Endodermal cell (in vitro differentiated cells): ENCODE measurements at places on chromosomes 1 and 21. TPM values are rescaled to one million over a fixed set of nuclear protein-coding genes. Genes with fewer than 3 reads are reported as not detected.

EFNA4 gene
- total RNA-seq: 15.0 to 49.6 TPM (median 17.9 TPM) in 3 replicates

VTCN1 gene
- total RNA-seq: not detected in 3 replicates

LCE2A gene
- not detected in 2 replicates for total RNA-seq

DNA sequence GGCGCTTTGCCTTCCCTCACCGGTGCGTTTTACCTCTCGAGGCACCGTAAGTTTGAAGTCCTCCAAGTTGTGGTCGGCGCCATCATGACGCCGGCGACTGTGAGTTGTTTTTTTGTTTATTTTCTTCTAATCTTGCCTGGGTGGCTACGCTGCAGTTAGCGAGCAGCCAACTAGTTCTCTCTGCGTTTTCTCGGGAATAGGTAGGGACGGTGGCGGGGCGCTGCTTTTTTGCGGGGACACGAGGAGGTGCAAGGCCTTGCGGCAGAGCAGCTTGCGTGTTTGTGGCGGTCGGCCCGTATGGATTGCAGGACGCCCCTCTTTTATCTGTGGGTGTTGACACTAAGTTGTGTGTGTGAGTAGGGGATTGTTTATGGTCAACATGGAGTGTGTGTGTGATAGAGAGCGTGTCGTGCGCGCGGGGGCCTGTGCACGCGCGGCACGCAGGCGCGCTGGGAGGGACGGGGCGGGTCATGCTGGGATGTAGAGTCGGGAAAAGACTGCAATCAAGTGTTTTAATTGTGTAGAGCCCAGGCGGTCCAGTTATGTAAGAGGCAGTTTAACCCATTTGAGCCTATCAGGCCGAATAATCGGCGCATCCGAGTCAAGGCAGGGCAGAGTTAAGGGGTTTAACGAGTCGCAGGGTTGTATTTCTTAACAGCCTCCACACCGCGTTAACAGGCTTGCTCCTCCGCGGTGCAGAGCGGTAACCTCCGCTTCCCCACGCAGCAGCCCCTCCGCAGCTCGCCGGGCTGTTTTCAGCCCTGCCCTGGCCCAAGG is 1.2 kb upstream of the NEGR1 start:
- peaks cover 48% of the 10 kb centered on the region for H3K27me3 ChIP-seq
- peak; percentile 78 for DNase-seq
- no peaks in the 10 kb centered on the region for H3K4me1 ChIP-seq
- H3K4me3 ChIP-seq: peak overlapping the region; percentile 95

ASCL5 gene
- 0.56 to 1.2 TPM (median 1.2 TPM) in 3 replicates for total RNA-seq

- peaks cover 46% of the 10 kb centered on the region for H3K36me3 ChIP-seq
- H3K27me3 ChIP-seq: no peaks in the 10 kb centered on the region
- peaks cover 27% of the 10 kb centered on the region for H3K4me1 ChIP-seq
- H3K27ac ChIP-seq: no peak overlapping the region
Observed at GRCh38 chr1:223815865-223816264, 29.9 kb downstream of the TP53BP2 start.

DNA sequence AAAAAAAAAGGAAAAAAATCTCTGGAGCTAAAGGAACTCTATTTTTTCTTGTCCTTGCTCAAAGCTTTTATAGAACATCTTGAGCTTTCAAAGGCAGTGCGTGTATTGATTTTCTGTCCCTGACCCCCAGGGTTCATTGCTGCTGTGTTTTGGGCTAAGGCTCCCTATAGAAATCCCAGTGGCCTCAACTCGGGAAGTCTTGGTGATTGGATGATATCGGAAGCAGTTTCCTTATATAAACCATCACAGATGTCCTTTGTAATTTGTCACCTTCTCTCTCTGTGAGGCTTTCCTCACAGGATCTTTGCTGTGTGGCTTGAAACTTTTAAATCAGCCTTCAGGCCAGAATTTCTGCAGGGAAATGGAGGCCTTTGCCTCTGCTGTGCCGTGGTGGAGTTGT is 397.7 kb downstream of the RPS6KC1 start:
- DNase-seq: no peak
- H3K27me3 ChIP-seq: no peaks in the 10 kb centered on the region
- peaks cover 13% of the 10 kb centered on the region for H3K4me1 ChIP-seq
- no peaks in the 10 kb centered on the region for H3K36me3 ChIP-seq
- no peak overlapping the region for H3K27ac ChIP-seq
- no peak overlapping the region for H3K4me3 ChIP-seq

GRCh38 chr21:39012326-39013230 is 170.7 kb downstream of the PSMG1 start:
- H3K4me1 ChIP-seq: no peaks in the 10 kb centered on the region
- H3K36me3 ChIP-seq: no peaks in the 10 kb centered on the region
- no peaks in the 10 kb centered on the region for H3K27me3 ChIP-seq
- no peak overlapping the region for H3K27ac ChIP-seq

GRCh38 chr1:115539061-115539460 is 102.7 kb upstream of the VANGL1 start:
- no peaks in the 10 kb centered on the region for H3K36me3 ChIP-seq
- H3K27ac ChIP-seq: no peak overlapping the region
- H3K27me3 ChIP-seq: no peaks in the 10 kb centered on the region

DNA sequence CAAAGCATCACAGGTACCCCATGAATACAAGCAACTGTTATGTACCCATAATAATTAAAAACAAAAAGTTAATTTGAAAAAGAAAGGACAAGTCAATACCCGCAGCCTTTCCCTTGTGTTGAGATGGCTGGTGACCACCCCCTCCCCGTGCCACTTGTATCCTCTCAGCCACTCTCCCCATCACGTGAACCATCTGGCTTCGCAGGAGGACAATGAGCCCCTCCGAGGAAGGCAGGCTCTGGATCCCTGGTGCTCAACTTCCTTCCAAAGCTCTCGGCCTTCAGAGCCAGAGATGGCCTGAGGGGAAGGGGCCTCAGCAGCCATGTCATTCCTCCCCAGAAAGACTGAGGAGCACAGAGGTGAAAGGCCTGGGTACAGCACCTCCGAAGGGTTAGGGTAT is 120.4 kb upstream of the RAB4A start:
- H3K27me3 ChIP-seq: peaks cover 37% of the 10 kb centered on the region
- no peak overlapping the region for H3K27ac ChIP-seq
- no peaks in the 10 kb centered on the region for H3K36me3 ChIP-seq
- H3K4me3 ChIP-seq: no peak overlapping the region

GRCh38 chr1:38741341-38741740 is 118.2 kb downstream of the RRAGC start:
- H3K4me1 ChIP-seq: no peaks in the 10 kb centered on the region
- DNase-seq: peak; percentile 78

KCNJ15 gene
- total RNA-seq: not detected in 3 replicates
